ENCODE measurements at places on chromosomes 3 and 15.

- no peak for DNase-seq
Measured at GRCh38 chr3:190495354-190495753, 18.5 kb upstream of the IL1RAP start.

DNA sequence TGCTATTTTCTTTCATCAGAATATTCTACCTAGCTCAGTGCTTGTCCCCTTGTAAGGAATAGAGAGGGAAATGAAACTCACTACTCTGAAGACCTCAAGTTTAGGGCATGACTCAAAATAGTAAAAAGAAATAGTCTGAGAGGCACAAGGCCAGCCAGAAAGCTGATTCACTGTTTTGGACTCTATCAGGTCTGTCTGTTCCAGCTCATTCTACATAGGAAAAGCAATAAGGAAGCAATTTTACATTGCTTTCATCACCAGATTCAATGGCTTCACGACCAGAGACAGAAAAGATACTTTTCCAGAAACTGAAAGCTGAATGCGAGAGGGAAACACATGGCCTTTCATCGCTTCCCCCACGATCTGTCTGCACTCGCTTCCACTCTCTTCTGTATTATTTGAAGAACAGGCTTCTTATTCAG, 276.0 kb downstream of the GBE1 start:
- DNase-seq = no peak

GRCh38 chr3:158520433-158520832, 50.6 kb upstream of the MLF1 start:
- DNase-seq = no peak

DNA sequence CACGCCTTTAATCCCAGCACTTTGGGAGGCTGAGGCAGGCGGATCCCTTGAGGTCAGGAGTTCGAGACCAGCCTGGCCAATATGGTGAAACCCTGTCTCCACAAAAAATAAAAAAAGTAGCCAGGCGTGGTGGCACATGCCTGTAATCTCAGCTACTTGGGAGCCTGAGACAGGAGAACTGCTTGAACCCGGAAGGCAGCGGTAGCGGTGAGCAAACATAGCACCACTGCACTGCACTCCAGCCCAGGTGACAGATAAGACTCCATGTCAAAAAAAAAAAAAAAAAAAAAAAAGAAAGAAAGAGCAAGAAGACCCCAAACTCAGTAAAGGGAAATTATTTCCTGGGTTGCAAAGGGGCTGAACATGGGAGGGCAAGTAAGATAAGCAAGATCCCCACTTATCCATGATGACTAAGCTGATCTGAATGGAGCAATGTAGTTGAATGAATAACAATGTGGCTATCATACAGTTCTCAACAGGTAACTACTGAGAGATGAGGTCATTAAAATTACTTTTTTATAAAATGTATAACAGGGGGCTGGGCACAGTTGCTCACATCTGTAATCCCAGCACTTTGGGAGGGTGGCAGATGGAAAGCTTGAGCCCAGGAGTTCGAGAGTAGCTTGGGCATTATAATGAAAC, 46.0 kb downstream of the RBM15B start:
- no peak for DNase-seq

DNA sequence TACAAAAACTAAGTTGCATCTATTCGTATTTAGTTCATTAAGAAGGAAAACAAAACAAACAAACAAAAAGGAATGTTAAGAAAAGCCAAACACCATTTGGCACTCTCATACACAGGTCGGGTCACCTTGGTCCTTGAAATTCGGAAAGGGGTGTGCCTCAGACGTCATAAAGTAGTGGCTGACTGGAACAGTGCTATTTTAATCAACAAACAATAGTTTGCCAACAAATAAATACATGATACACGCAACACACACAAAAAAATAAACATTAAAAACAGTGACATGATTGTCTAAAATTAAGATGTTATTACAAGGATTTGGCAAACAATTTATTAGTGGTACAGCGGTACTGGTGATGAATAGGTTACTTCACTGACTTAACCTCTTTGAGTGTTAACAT, 579.6 kb downstream of the MECOM start:
- DNase-seq = no peak

- no peak for DNase-seq
Measured at GRCh38 chr15:28117432-28117990, 18.4 kb upstream of the OCA2 start.

DNA sequence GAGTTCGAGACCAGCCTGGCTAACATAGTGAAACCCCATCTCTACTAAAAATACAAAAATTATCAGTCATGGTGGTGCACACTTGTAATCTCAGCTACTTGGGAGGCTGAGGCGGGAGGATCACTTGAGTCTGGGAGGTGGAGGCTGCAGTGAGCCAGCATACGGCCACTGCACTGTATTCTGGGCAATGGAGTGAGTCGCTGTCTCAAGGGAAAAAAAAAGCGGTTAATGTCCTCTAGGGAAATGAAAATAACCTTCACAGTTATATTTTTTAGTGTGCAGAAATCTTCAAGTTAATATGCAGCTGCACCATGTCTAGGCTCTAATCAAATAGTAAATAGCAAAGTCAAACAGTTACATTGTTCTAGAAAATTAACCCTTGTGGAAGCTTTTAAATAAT, 14.8 kb downstream of the CEP19 start:
- no peak for DNase-seq

Data from hematopoietic multipotent progenitor cell treated with erythropoietin and hydrocortisone succinate and interleukin-3 and kit ligand, for 8 days (in vitro differentiated cells).